ENCODE measurements at places on chromosomes 13 and 19.

- DNase-seq: no peak
Measured at GRCh38 chr13:26229080-26229615, 7.0 kb upstream of the RNF6 start.

GRCh38 chr19:6060600-6061375 is 49.5 kb downstream of the RFX2 start:
- DNase-seq: peak; percentile 74

DNA sequence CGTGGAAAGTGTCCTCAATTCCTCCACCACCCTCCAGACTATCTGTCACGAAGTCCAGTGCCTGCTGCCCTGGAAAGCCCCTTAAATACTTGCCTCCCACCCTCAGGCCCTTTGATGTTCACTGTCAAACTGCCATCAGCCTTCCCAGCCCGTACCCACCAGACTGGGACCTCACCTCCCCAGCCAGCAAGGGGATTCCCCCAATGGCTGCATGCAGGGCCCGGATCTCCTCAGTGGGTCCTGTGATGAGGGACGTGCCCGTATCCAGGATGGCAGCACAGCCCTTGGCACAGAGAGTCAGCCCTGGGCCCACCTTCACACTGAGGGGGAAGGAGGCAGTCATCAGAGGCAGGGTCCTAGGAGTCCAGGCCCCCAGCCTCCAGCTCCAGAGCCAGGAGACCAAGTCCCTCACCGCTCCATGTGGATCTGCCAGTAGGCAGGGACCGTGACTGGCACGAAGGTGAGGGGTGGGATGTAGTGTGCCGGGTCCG is 6.1 kb downstream of the NAPSA start:
- no peak for DNase-seq

DNA sequence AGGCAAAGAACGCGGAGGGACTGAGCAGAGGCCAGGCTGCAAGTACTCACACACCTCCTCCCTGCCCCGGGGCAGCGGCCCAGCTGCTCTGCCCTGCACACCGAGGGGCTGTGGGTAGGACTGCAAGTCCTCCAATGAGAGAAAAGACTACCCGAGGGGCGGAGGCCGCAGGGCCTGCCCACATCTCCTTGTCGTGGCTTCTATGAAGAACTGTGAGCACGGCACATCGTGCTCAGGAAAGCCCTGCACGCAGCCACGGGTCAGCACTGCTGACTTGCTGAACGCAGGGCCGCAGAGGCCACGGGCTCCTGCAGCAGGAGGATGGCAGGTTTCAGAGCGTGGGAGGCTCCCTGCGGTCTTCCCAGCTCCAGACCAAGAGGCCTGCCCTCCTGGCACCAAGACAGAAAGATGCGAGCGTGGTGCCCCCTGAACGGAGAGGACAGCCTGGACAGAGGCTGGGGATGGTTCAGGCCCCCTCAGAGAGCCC is 37.4 kb downstream of the CEBPG start:
- DNase-seq: no peak

DNA sequence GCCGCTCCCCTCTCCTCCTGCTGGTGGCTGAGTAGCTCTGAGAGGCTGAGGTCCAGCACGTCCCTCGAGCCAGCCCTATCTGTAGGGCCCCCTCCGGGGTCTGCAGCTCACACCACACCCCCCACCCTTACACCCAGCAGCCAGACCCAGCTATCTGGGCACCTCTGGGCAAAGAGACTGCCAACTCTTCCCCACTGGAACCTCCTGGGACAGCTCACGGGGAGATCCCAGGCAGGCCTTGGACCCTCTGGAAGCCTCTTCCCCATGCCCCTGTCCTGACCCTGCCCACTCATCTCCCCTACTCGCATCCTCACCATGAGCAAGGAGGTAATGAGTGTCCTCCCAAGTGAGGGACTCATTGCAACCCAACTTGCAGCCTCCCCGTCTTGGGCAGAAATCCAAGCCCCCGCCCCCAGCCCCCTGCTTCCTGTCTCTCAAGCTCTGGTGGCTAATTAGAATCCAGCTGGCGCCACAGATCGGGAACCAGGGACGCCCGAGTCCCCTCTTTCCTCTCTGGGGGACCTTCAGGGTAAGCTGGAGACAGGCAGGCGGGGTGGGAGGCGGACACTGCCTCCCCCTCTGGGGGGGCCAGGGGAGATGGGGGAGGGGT is 22.1 kb downstream of the ADGRL1 start:
- DNase-seq: no peak

DNA sequence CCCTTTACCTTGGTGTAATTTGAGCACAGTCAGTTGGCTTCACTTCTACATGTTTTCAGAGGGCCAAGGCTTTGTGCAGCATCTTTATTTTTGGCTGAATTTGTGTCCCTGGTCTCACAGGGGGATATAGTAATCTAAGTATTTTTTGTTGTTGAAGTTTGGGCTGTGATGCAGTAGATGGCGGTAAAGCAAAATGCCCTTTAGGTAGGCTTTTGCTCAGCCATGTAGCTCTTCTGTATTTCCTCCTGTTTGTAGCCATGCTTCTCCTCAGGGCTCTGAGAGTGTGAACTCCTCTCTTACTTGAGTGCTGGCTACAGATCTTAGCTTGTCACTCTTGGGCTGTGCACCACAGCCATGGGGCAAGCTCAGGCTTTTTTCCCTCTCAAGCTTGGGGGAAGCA is 328.6 kb downstream of the SLITRK5 start:
- DNase-seq: peak; percentile 11

- DNase-seq: no peak
Measured at GRCh38 chr19:18397242-18398202, at the start of gene LRRC25. LRRC25 (minus strand) TSS chr19:18397622; CDS start chr19:18396963, 659 bp downstream.

GRCh38 chr13:24039621-24040475 is 120.7 kb upstream of the SPATA13 start:
- no peak for DNase-seq

- DNase-seq: no peak
Measured at GRCh38 chr13:41516760-41517159, 59.4 kb downstream of the RGCC start.

- DNase-seq: no peak
Measured at GRCh38 chr13:106275446-106276032, 259.9 kb downstream of the EFNB2 start.

- DNase-seq: no peak
Measured at GRCh38 chr13:72952529-72953141, 106.2 kb upstream of the KLF5 start.

GRCh38 chr13:76823969-76824368 is 62.2 kb downstream of the KCTD12 start:
- no peak for DNase-seq

DNA sequence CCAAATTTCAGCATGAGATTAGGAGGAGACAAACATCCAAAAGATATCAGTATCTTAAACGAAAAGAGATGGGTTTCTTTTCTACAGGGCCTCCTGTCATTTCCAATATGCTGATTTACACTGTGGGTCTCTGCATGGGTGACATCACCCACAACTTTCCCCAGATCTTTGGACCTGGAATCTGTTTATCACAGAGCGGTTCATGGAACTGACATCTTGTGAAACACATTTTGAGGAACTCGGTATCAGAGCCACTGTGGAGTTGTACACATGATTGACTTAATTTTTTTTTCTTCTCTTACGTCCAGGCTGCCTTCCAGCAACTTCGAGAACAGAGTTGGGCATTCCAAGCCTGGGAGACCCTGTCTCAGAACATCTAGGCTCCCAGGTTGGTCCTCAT is 80.2 kb upstream of the SERP2 start:
- no peak for DNase-seq

GRCh38 chr13:59363313-59363712 is 800.4 kb downstream of the DIAPH3 start:
- DNase-seq: no peak

DNA sequence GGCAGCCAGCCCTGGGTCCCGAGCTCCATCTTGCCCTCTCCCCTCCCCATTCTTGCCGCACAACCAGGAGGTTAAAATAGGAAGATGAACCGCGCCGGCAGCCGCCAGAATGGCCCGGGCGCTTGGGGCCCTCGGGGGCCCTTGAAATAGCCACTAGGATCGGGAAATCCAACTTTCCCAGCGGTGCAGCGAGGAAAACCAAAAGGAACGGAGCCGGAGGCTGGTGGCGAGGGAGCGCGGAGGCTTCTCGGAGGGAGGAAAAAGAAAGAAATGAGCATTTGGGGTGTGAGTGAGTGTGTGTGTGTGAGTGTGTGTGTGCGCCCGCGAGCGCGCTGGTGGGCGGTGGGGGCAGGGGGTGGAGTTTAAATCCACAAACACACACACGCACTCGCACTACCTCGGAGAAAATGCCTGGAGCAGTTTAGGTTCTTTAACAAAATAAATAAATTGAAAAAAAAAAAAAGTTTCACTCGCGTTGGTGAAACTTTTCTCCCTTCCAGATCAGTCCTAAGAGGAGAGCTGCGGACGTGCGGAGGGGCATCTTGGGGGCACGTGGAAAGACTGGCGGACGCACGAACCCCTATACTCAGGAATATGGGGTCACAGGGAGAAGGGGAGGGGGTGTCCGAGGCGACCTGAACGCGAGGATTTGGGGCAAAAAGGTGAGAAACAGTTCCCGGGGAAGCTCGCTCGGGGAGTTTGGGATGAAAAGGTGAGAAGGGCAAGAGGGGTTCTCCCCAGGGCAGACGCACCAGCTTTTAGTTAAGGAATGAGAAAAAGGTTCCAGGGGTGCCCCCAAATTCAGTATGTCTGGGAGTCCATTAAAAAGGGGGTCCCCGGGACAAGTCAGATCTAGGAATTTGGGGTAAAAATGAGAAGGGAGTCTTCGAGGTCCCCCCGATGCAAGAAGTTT is 1.3 kb downstream of the RFX2 start:
- no peak for DNase-seq

DNA sequence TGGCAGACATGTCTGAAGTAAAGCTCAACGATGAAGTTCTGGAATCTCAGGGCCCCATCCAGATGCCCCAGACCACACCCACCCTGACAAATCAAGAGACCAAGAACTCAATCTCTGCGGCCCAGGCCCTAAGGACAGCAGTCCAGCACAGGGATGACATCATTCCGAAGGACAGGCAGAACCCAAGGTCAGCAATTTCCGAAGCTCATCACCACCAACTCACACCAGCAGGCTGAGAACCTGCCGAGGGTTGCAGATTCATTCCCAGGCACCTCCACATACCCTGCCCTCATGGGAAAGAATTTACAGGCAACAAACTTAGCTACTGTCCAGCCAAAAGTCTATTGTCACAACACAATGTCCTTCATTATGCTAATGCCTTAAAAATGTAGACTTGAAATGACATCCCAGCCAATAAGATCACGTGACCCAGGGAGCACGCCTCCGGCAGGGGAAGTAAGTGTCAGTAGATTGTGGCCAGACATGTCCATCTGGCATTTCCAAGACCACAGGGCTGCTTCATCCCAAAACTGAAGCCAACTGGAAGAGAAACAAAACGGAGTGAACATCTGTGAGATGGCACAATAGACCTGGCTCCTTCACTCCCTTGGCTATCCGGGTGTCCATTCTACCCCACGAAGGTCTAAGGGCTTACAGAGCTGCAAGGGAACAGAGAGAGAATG is 98.8 kb downstream of the CRYL1 start:
- no peak for DNase-seq

DNA sequence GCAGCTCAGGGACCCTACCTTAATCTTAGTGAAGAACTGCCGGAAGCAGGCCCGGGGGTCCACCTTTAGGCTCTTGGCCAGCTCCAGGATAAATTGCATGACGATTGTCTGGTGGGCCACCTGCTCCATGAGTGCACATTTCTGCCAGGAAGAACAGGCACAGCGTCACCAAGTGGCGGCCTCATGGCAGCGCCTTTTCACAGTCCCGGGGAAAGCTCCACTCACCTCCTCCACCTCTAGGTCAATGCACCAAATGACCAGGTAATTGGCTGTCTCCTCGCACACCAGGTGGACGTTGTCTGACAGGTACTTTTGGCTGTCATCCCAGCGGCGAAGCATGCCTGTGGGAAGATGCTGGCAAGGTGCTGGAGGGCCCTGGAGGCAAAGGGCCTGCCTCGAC is 8.3 kb downstream of the CDC37 start:
- DNase-seq: no peak

DNA sequence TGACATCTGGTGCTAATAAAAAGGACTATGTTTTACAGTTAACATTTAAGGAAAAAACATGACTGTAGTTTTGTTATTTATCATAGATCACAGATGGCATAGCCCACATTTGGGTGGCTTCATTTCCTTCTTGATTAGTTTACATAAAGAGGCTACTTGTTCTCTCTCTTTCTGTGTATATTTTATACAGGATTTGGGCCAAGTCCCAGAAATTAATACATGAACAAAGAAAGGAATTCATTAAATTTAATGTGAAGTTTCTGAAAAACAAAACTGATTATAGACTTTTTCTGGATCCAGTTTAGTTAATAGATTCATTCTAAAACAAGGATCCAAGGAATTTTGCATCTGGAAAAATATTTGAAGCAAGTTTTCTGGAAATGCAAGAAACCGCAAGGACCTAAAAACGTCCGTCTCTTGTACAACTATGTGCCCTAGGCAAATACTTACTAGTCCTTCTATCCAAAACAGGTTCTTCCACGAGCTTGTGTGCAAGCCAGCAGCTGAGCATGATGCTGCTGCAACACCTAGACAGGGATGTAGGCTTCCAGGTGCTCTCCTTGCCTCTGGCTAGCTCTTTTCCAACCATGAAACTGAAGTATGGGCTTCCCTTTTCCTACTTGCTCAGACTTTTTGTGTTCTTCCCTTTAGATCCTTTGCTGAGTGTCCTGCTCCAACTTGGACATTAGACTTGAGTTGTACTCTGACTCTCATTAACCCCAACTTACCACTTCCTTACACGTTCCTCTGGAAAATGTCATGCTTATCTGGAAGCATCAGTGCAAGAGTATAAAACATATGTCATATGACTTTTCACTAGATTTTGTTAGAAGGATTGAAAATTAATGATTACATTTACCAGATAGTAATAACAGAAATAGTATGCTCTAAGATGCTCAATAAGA is 161.5 kb upstream of the STARD13 start:
- no peak for DNase-seq

- no peak for DNase-seq
Measured at GRCh38 chr19:14555918-14556661, 15.8 kb downstream of the NDUFB7 start.

GRCh38 chr19:21835810-21836444 is at the start of gene ZNF43:
ZNF43 (minus strand) TSS chr19:21836182; CDS start chr19:21836038, 144 bp downstream.
- no peak for DNase-seq

DNA sequence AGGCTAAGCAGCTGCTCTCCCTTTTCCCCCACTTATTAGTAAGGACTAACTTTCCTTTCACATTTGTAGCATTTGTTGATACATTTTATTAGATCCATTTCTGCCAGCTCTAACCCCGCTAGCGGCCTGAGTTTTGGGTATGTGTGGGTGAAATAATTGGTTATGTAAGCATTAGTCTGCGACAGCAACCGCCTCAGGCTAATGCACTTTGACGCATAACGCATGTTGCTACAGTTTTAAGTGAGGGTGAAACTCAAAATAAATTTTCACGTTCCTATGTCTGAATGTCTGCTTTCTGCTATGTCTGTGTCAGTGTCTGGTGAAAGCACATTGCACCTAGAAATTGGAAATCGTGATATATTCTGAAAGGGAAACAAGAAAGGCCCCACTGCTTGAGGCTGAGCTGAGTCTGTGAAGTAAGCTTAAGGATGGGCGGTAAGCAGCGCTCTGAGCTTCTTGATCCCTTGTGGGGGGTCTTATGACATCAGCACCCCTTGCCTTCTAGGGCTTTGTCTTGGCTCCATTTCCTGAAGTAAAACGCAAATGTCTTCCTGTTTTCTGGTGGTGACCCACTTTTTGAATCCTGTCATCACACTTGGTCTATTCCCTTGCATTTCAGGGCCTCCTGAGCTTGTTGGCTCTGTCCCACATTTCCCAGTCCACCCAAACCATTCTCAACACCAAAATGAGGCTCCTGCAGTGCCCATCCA is 648.3 kb upstream of the ARGLU1 start:
- no peak for DNase-seq
